ENCODE measurements at places on chromosomes 5 and 9. TPM values are rescaled to one million over a fixed set of nuclear protein-coding genes. Genes with fewer than 3 reads are reported as not detected.

The HSPB3 gene
- total RNA-seq: not detected

The CDH12 gene
- total RNA-seq: not detected

GRCh38 chr5:145220481-145220880, 614.7 kb downstream of the PRELID2 start:
- no peak for DNase-seq

- no peak for DNase-seq
Measured at GRCh38 chr9:133950629-133951111, 41.5 kb downstream of the VAV2 start.

All from dermis blood vessel endothelial cell (primary cell).